ENCODE measurements at places on chromosomes 11 and 22.

- no peak for DNase-seq
Observed at GRCh38 chr11:106398502-106399075, 321.1 kb downstream of the AASDHPPT start.

DNA sequence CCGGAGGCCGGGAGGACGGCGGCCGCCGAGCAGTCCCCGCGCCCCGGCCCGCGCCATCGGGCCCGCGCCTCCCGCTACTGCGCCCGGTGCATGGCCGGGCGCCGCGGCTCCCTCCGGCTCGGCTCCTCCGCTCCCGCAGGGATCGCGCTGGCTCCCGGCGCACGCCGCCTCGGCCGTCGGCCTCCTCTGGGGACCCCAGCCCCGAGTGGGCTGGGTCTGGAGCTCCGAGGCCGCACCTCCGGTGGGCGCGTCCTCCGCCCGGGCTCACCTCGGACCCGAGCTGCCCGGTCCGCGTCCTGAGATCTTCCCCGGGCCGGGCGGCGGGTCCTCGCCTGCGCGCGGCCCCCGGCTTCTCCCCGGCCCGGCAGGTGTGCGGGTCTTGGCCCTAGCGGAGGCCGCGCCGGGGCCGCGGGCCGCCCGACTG is 251 bp downstream of the SHISA8 start:
- DNase-seq: no peak

GRCh38 chr22:39710380-39711150 is 140.0 kb downstream of the CACNA1I start:
- no peak for DNase-seq

GRCh38 chr22:41501209-41501608 is 32.3 kb downstream of the ACO2 start:
- no peak for DNase-seq

DNA sequence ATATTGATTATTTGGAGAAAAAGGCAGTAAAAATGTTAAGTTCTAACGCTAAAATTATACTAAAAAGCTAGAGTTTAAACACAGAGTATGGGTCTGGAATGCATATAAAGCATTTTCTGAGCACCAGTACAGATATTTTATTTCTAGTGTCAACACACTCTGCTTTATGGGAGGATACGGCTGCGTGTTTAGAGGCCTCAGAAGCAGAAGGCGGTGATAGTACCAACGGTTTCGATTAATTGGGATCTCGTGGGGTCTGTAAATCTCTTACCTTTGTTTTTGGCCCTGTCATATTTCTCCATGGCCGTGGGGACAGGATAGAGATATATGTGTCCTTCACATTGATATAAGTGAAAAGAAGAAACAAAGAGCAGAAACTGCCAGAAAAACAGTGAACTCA is 206.8 kb upstream of the NTM start:
- no peak for DNase-seq

DNA sequence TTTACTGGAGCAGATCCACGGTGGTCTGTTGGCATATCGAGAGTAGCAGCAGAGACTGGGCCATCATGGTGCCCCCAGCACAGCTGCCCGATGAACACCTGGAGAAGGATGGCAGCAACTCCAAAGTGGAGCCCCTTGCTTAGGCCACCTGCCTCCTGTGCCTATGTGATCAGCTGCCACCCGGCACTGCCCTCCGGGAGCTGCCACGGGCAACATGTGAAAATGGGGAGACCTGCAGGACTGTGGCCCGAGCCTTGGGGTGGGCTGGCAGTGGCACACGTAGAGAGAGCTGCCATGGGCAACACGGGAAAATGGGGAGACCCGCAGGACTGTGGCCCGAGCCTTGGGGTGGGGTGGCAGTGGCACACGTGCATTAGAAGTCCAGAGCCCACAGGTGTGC is 3.1 kb downstream of the FXYD2 start:
- DNase-seq: no peak

DNA sequence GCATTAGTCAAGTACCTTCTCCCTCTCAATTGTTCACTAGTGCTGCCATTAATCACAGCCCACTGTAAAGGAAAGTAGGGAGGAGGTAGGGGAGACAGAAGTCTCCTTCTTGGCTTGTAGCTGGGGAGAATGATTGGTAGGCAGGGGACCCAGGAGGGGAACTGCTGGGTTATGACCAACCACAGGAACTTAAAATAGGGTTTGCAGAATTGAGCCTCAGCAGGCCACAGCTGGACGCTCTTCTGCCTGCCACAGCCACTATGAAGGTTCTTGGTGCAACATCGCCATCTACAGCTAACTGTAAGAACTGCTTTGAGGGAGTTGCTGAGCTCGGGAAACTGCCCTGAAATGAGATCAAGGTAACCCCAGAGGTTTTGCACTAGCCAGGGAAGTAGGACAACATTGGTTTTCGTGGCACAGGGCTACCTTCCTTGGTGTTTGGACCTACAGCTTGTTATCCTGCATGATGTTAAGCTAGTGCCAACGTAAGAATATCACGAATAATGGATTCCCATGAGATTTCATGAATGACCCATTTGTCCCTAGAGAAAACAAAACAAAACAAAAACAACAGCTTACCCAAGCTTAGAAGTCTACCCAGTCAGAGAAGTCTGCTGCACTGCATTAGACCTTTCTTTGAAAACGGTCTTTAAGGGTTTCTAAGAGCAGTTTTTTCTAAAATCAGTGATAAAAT is 787.1 kb upstream of the API5 start:
- DNase-seq: peak; percentile 59

DNA sequence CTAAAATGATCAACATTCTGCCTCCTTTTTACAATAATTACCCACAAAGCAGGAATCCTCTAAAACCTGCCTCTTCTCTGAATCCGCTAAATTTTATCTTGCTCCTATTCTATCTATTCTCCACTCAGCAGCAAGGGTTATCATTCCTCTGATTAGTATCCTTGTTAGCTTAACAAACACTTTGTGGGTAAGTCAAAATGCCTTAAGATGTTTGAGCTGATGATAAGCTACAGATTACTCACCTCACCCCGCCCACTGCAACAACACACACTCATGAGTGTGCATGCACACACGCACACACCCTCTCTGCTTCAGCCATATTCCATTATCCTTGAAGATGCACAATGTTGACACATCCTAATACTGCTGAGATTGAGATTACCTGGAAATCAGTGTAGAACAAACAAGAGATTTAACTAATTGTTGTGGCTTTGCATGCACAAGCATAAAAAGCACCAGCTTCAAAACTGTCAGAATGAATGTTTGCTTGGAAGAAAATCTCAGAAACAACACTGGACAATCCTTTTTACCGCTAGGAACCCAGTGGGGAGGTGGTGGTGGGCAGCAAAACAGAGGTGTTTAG is 130.9 kb downstream of the BBOX1 start:
- no peak for DNase-seq

GRCh38 chr22:39214006-39214382 is 30.8 kb downstream of the PDGFB start:
- DNase-seq: no peak

- DNase-seq: no peak
Observed at GRCh38 chr11:117197006-117197405, 2.2 kb upstream of the TAGLN start.

GRCh38 chr22:25054943-25055511 is 102.5 kb downstream of the KIAA1671 start:
- no peak for DNase-seq

- DNase-seq: no peak
Observed at GRCh38 chr11:63737718-63738117, 30.9 kb downstream of the ZFTA start.

- no peak for DNase-seq
Observed at GRCh38 chr11:43578346-43579170, 102.0 kb upstream of the HSD17B12 start.

DNA sequence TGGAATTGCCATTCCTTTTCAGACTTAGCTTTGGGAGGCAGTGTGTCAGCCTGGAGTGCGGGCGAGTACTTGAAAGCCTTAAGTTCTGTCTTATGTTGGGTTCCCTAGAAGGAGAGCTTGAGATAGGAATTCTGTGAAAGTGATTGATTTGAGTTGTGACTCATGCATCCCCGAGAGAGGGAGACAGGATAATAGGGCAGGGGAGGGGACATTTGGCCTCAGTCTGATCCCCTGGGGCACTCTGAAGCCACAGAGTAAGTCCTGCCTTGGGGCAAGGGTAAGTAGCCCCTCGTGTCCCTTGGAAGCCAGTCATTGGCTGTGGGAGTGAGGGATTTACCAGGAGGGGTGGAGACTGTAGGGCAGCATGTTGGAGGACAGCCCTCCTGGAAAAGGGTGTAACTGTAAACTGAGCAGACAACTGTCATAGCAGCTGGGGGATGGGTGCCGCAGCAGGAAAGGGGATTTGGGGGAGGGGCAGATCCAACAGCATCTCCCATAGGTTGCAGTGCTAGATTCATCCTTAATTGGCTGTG is 44.0 kb downstream of the KIAA1671 start:
- DNase-seq: peak; percentile 61

- DNase-seq: no peak
Observed at GRCh38 chr11:30533445-30533947, 52.7 kb downstream of the MPPED2 start.

GRCh38 chr11:2588809-2589537 is 110.8 kb downstream of the KCNQ1OT1 start:
- no peak for DNase-seq

GRCh38 chr11:123822599-123822998 is 16.4 kb upstream of the OR6M1 start:
- DNase-seq: no peak

- DNase-seq: no peak
Observed at GRCh38 chr11:93407777-93408401, 77.3 kb downstream of the DEUP1 start.

DNA sequence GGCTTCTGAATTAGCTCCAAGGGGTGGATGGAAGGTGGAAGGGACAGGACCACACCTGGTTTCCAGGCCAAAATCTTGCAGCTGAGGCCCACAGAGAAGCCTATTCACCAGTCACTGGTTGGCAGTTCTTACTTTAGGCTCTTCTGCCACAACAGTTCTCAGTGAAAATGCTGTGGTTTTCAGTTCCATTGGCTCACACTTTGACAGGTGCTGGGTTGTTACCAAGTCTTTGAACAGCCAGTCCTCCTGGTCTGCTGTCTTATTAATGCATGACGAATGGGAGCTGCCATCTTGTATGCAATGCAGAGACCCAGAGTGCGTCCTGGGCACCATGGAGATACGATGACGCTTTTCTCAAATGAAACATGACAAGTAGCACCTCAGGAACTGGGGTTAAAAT is 232.0 kb upstream of the ZBED5 start:
- DNase-seq: no peak

DNA sequence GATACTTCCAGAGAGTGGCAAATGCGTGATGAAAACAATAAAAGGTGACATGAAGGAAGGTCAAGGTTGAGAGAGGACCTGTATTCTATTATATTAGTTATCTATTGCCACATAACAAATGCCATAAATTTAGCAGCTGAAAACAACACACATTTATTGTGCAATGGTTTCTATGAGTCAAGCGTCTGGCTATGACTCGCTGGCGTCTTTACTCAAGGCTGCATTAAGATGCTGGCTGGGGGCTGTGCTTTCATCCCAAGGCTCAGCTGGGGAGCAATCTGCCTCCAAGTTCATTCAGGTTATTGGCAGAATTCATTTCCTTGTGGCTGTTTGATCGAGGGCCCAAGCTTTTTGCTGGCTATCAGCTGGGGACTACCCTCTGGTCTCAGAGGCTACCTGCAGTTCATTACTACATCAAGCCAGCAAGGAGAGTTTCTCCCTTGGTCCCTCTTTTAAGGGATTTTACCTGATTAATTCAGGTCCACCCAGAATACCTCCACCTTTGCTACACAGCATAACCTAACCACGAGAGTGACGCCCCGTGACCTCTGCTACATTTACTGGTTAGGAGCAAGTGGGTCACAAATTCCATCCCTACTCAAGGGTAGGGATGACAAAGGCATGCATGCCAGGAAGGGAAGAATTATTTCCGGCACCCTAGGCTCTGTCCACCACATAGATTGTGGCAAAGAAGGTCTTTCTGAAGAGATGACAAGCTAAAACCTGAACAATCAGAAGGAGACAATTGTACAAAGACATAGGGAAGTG is 549.1 kb downstream of the MN1 start:
- DNase-seq: no peak

GRCh38 chr22:41330169-41330568 is 28.8 kb downstream of the ZC3H7B start:
- no peak for DNase-seq

DNA sequence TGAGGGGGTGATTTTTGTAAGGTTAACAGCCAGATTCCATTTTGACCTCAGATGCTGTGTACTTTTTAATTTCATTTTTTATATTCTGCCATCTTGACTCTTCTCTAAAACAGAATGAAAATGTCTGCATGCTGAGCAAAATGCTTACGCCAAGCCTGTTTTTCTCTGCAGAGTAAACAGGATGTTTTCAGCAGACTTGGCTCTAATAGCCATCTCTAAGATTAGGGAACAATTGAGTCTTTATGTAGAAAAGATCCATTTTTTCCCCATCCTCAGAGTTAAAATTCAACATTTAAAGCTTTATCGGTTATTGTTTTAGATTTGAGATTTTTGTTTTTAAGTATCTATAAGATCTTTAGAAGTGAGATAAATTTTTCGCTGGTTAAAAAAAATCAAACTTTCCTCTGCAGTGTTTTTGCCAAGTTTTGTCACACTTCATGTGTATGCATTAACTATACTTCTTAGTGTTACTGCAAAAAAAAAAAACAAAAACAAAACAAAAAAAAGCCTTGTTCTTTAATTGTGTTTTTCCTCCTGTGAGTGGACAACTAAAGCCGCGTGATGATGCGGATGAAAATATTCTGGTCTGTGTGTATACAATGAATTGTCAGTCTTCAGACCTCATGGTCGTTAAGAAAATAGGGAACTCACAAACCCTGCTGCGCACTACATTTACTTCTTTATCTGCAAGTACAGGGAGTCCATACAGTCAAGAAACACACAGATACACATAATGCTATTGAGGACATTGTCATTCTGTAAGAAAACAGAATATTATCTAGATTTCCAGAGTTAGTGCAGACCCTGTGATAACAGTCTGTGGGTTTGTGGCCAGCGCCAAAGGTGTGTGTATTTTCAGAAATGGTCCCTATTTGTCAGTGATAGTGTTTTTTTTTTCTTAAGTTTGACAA is 17.5 kb upstream of the ADSL start:
- DNase-seq: no peak

- peak; percentile 18 for DNase-seq
Observed at GRCh38 chr11:32006799-32007388, 84.0 kb upstream of the RCN1 start.

- no peak for DNase-seq
Observed at GRCh38 chr11:131240421-131240820, 130.0 kb upstream of the NTM start.

- DNase-seq: no peak
Observed at GRCh38 chr11:107385361-107385981, 72.2 kb downstream of the CWF19L2 start.

DNA sequence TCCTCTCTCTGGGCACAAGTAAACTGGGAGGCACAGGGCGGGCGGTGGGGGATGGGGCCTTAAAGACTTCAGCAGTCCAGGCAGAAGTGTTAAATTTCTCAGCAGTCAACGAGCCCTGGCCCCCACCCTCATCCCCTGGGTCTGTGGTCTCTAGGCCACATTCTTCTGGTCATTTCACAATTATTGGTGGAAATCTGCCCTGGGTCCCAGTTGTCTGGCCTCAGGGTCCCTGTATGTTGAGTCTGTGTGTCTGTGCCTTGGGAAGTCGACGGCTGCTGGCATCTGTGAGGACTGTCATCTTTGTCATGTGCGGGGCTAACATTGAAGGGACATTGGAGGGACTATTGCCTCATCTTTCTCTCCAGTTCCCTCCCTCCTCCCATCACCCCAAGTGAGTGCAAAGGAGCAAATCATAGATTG is 1.7 kb downstream of the TSPAN18 start:
- peak; percentile 46 for DNase-seq
